ENCODE measurements at places on chromosomes 3 and 15.
A peak's percentile ranks its signal among the peaks of the same experiment; 100 is the strongest.

DNA sequence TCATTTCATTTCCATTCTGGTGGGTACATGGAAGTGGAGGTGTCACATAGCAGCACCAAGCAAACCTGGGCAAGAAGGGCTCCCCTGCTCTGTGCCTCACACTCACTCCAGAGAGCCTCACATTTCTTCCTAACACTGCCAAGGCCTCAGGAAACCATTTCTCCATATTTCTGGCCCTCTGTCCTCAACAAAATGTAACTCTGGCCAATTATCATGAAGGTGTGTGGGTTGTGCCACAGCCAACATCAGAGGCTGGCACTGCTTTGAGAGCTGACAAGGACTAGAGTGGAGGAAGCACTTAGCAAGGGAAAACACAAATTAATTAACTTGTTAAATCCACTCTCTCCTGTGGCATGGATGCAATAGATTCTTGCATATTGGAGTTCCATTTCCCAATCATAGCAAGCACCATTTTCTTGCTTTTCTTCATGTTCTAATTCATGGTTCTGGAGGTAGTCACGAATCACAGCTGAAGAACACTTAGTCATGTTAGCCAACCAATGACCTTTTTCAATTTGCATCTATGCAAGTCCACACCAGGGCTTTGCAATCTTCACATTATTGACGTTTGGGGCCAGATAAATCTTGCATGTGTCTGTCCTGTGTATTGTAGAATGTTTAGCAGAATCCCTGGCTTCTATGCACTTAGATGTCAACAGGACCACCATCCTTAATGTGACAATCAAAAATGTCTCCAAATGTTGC, 241.1 kb downstream of the PLCL2 start:
- no peak for DNase-seq

- no peak for DNase-seq
Measured at GRCh38 chr15:75823860-75824613, 19.2 kb upstream of the UBE2Q2 start.

DNA sequence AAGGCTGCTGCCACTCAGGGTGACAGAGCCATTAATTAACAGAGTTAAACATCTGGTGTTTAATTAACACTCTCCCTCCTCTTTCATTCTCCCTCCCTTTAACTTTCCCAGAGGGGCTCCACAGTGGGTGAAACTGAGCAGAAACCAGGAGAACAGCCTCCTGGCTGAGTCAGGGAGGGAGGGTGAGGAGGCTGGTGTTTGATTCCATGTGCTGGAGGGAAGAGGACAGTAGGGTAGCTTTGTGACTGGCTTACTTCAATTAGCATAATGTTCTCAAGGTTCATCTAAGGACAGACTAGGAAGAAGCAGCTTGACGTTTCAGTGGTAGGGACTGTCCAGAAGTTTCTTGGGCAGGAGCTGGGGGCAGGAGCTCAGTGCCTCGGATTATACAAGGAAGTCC, 62.8 kb downstream of the SEMA5B start:
- DNase-seq: no peak

DNA sequence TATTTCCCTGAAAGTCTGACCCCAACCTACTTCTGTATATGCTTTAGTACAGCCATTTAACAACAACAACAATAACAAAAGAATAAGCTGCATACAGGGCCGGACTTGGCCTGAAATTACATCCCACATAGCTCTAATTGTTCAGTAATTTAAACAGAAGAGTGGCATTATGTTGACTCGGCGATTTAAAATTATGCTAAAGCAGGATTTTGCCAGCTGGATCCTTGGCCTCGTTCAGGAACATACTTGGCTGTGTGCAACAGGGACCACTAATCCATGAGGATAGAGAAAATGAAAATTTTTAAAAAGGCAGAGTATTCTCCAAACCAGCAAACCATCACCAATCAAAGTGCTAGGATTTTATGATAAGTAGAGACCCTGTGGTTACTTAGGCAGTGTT, 433.1 kb upstream of the RBMS3 start:
- no peak for DNase-seq

GRCh38 chr3:101102678-101103296, 109.6 kb upstream of the ABI3BP start:
- DNase-seq: no peak

GRCh38 chr15:48861813-48862431, 16.0 kb upstream of the EID1 start:
- DNase-seq: peak; percentile 31

DNA sequence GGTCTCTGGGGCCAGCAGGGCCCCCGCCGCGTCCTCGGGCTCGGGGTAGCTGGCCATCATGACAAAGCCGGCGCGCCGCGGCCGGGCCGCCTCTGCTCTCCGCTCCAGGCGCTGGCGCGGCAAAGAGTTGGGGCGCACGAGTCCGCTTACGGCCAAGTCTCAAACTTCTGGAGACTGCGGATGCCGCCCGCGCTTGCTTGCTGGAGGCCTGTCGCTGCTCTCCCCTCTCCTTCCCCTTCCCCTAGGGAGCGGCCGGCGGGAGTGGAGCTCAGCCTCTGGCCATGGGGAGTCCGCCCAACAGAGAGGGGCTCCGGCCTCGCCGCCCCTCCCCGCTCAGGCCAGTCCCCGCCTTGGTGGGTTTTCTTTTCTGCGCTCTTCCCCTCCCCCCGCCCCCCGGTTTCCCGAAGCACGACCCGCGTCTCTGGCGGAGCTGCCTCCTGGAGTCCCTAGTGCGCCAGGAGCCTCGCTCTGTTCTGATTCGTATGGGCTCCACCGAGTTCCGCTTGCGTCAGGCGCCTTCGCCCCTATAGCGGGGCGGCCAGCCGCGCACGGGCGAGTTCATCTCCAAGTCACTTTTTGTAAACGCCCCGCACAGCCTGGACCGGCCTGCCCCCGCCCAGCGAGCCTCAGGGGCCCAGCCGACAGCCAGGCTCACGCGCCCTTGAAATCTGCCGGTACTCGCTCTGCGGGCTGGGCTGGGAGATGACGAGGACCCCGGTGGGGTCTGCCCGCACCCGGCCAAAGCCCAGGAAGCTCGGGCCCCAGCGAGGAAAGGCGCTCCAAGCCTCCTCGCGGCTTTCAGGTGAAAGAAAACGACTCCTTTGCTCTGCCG, at the start of the genes FOXL2 and FOXL2NB:
FOXL2 (minus strand) TSS at position 475 of the 832 bp plus-strand sequence; CDS start at position 60, 415 bp downstream.
FOXL2NB (plus strand) TSS at position 555 of the 832 bp plus-strand sequence; CDS start at position 703, 148 bp downstream.
- no peak for DNase-seq

DNA sequence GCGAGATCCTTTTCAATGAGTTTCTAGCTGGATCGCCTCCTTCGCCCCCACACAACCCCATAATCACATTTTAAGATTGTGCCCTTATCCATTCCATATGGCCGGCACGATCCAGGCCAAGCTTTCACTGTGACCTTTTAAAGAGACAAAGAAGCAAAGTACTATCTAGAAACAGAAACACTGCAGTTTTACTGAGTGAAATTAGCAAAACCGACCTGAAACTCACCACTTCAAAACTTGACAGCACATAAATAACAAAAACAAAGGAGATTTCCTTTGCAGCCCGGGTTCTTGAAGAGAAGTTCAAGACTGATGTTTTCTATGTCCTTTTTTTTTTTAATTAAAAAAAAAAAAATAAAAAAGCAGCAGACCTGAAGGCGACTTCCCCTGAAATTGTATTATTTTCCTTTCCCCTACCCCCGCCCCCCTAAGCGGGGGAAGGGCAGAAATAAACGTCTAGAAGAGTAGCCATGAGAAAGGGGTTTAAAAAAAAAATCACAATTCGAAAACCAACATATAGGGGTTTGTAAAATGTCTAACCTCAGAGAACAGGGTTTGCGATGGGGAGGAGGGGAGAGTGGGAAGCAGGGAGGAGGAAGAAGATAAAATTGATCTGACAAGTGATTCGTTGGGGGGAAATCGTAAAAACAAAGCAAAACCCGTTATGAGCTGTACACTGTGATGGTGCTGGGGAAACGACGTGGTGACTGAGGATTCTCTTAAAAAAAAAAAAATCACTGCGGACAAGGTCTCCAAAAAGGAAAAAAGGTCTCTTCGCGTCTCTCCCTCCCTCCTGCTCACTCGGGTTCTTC, 1.5 kb downstream of the SATB1 start:
- peak; percentile 30 for DNase-seq

Measured in COLO829 (cell line).